ENCODE measurements at places on chromosomes 6 and 20.
A peak's percentile ranks its signal among the peaks of the same experiment; 100 is the strongest.

GRCh38 chr6:157248264-157248663, 75.1 kb downstream of the TMEM242 start:
- no peak for DNase-seq

GRCh38 chr6:107215334-107215733, 100.0 kb upstream of the BEND3 start:
- no peak for DNase-seq

- no peak for DNase-seq
These were observed 102.6 kb downstream of the IBTK start for GRCh38 chr6:82144852-82145340.

DNA sequence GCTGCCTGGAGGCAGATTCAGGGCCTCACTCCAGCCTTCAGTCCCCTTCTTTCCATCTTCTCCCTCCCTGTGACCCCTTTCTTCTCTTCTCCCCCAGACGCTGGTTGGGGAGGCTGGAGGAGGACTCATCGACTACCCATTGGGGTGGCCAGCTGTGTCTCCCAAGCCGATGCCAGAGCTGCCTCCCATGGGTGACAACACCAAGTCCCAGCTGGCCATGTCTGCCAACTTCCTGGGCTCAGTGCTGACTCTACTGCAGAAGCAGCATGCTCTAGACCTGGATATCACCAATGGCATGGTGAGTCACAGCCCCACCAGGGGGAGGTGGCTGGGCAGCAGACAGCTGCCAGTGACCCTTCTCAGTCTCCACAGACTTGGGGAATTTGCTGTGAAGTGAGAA, 12.9 kb downstream of the BPIFB4 start:
- no peak for DNase-seq

DNA sequence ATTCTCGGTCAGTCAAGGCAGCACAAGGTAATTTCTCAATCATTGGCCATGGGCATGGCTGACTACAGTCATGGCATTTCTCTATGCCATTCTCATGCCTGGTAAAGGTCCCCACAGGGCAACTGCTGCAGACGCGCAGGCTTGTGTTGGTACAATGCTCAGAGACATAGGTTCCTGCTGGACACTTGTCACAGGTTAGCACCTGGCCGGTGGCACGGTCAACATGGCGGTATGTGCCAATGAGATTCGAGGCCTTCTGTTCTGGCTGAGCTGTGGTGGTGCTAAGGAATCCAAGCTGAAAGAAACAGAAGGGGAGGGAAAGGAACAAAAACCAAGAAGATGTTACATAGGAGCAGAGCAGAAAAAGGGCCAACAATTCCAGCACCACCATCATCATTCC, 23.4 kb downstream of the TNFRSF21 start:
- no peak for DNase-seq

DNA sequence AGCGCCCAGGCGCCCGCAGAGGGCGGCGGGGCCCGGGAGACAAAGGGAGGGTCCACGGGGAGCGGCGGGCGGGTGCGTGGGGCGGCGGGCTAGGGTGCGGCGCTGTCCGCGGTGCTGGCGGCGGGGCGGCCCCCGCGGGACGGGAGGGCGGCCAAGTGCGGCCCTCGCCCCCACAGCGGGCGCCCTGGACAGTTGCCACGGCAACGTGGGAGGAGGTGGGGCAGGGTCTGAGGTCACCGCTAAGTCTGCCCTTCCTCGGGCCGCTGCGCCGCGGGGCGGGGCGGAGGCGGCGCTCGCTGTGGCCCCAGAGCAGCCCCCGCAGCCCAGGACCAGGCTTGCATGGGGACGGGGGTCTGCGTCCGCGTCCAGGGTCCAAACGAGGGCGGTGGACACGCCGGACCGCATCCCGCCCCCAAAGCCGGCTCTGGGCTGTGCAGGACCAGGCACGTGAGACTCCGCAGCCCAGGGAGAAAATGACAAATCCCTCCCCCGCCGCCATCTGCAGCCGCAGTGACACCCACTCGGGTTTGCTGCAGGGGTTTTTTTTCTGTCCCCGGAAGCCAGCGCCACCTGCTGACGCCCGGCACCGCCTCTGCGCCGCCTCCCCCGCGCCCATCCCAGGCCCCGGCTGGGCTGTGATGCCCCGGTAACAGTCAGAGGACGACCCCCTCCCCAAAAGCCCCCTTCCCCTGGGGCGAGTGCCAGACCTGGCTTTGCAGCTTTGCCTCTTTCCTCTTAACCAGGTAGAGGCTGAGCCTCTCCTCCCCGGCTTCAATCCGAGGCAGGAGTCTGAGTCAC, 36.8 kb downstream of the YTHDF1 start:
- DNase-seq: no peak

- peak; percentile 22 for DNase-seq
These were observed 22.6 kb upstream of the RIN2 start for GRCh38 chr20:19735446-19735845.

DNA sequence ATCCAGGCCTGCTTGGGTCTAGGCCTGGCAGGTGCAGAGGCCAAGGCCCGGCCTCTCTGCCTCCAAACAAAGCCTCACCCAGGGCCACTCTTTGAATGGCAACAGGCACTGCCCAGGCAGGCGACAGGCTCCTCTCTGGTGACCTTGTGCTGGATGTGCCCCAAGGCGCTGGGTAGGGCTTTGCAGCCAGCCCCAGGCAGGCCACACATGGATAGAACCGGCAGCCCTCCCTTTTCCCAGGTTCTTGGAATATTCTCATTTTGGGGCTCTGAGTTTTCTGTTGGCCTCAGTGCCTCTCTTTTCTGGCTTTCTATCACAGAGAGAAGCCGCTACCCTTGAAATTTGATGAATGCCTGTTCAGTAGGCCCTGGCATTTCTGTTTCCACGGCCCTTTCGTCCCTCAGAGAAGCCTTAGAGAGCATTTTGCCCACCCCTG, 18.9 kb downstream of the PKIG start:
- no peak for DNase-seq

- no peak for DNase-seq
These were observed 13.6 kb upstream of the GUCA1A start for GRCh38 chr6:42159431-42160024.
